ENCODE measurements at places on chromosomes 7 and 10.

- DNase-seq, result no peak
Measured at GRCh38 chr7:13628239-13629001, 361.0 kb downstream of the ETV1 start.

GRCh38 chr10:86553213-86553612, 31.6 kb upstream of the WAPL start:
- DNase-seq, result no peak

- DNase-seq, result no peak
Measured at GRCh38 chr10:129936923-129937300, 27.2 kb downstream of the EBF3 start.

DNA sequence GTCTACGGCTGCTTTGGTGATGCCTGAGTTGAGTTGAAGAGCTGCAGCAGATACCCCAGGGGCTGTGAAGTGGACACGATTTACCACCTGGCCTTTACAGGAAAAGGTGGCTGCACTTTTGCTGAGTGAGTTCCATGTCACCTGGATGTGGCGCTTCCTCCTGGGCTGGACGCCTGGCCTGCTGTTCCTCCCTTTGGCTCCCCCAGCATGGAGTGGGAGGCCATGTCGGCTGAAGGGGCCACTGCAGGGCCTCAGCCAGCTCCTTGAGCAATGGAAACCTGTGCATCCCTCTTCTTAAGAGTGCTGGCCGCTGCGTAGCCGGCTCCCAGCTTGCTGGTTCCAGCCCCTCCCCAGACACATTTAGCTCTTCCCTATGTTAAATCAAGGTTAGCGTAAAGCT, 221.0 kb downstream of the GLRX3 start:
- no peak for DNase-seq

GRCh38 chr7:66840316-66840715, 80.7 kb upstream of the TMEM248 start:
- no peak for DNase-seq

- DNase-seq, result no peak
Measured at GRCh38 chr7:105978035-105978434, 15.0 kb downstream of the CDHR3 start.

GRCh38 chr10:7906128-7906527, 87.8 kb downstream of the TAF3 start:
- DNase-seq, result no peak

DNA sequence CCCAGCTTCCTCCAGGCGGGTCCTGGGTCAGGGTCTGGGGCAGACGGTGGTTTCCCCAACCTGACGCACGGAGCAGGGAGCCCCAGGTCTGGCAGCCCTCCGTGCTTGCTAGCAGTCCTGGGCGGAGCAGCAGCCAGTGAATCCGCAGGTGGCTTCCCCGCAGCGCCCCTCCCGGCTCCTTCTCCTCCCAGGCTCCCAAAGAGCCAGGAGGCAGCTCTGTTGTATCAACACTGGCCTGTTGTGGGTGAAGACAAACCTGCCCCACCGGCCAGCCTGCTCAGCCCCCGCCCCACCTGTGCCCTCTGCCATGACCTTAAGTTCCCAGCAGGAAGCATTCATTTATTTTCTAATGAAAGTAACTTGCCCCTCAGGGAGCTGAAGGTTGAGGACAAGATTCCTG, 24.0 kb upstream of the TMEM213 start:
- DNase-seq, result no peak

DNA sequence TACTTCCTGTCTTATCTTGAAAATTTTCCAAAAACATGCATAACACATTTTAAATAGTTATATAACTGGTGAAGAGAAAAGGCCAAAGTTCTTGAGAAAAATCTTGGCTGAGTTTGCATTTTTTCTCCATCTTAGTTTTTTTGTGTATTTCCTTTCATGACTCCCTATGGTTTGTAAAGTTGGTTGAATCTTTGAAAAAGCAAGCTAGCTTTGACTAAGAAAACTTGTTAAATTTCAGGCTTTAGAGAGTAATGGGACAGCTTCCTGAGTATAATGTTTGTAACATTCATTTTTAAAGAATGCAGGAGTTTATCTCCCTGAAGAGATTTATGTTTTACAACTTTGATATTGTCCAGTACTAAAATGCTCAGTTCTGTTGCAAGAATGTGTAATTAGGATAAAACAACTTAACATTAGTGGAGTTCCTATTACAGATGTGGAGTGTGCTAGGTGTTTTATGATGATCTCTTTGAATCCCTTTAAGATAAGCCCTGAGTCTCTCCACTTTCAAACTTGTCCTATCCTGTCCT, 11.1 kb upstream of the HERPUD2 start:
- no peak for DNase-seq

DNA sequence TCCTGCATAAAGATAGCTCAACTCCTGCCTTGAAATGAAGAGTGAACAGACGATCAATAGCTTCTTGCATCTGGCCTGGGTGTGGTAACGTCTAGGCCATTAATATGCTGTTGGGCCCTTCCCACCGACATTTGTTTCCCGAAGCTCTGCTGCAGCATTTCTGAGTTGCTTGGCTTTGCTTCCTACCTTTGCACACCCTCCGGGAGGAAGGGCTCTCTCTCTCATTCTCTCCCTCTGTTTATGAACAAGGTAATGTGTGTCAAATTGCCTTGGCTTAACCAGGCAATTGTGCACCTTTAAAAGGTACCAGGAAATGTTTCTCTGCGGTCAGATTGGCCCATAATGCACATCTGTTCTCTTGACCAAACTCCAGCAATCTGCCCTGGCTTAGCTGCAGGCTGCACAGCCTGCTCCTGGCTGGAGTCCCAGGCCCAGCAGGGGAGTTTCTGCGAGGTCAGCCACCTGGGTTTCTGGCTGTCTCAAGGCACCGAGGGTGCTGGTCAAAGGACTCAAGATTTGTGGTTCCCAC, 223.7 kb downstream of the SNX10 start:
- DNase-seq, result no peak

GRCh38 chr7:108234971-108235450, 104.8 kb upstream of the LAMB4 start:
- no peak for DNase-seq

GRCh38 chr7:35716038-35716803, 21.3 kb upstream of the HERPUD2 start:
- DNase-seq, result no peak

DNA sequence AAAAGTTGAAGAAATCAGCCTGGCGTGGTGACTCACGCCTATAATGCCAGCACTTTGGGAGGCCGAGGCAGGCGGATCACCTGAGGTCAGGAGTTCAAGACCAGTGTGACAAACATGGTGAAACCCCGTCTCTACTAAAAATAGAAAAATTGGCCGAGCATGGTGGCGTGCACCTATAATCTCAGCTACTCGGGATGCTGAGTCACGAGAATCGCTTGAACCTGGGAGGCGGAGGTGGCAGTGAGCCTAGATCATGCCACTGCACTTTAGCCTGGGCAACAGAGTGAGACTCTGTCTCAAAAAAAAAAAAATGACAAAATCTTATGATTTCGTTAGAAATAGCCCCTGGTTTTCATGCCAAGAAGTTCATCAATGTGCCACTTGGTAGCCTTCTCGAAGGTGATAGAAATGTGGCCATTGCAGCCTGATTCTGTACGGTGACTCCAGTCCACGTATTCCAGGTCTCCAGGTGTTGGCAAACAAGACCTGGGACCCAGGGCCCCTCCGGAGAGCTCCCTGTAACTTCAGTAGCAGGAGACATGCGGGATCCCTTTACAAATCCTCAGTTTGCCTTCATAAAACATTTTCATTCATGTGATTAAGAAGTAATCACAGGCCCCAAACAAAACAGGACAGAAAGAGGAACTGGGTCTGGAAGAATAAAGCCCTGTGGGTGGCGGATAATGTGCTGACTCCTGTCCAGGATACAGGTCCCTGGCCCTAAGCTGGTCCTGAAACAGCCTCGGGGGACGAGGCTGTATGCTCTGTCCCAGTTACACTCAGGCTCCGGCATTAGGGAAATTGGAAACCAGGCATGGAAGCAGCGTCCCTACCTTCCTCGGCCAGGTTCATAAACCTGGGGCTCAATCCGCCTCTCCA, 207.3 kb upstream of the SH2B2 start:
- no peak for DNase-seq

DNA sequence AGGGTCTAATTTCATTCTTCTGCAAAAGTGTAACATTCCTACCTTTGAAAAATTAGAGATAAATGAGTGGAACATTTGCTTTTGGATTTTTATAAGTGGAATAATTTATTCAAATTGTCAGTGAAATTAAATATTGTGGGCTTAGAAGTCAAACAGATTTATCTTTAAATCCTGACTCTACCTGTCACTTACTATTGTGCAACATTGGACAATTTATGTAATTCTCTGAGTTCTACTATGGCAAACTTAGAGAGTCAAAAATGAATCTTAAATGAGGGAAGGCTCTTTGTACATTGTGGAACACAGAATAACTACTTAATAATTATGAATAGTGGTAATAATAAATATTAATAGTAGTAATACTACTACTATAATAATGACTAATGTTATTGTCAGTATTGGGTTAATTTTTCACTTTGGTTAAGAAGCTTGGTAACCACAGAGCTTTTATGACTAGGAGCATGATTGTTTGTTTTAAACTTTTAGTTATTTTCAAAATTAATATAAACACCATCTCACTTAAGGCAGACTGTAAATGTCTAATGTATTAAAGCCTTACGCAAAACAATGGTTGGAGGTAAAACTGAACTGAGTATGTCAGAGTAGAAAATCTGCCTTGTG, 70.0 kb downstream of the PRKG1 start:
- DNase-seq, result no peak

- DNase-seq, result no peak
Measured at GRCh38 chr10:96387601-96388000, 28.8 kb upstream of the OPALIN start.

DNA sequence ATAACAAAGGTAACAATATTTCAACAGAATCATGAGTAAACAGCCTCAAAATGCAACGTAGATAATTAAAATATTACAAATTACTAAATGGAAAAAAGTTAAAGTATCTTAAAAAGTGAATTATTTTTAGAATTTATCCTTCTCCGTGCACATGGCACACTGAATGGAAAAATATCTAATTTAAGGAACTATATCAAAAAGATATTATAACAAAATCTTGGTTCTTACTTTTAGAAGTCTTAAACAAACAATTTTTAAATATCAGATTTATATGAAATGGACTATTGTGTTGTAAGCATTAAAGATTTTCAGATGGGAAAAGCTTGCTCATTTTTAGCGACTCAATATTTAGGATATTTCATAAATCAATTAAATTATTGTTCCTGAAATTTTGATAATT, 72.0 kb downstream of the AGMO start:
- DNase-seq, result no peak

- no peak for DNase-seq
Measured at GRCh38 chr7:158979023-158979529, 122.7 kb downstream of the DYNC2I1 start.

GRCh38 chr7:20217193-20217948, at the start of gene MACC1:
Gene MACC1 (minus strand): TSS chr7:20217384. CDS start chr7:20161862, 55,522 bp downstream.
- DNase-seq, result no peak

DNA sequence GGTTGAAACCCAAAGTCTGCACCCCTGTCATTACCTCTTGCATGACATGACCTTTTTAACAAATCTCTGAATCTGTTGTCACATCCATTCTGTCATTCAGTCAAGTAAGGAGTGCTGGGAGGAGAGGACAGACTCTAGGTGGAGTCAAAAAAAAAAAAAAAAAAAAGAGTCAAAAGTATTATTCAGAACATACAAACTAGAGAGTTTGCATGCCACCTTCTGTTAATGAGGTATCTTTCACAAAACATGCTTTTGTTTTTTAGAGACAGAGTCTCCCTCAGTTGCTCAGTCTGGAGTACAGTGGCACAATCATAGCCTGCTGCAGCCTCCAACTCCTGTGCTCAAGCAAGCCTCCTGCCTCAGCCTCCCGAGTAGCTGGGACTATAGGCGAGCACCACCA, 81.6 kb upstream of the ARMC3 start:
- DNase-seq, result no peak

GRCh38 chr7:1695800-1696454, 25.9 kb downstream of the ELFN1 start:
- DNase-seq, result no peak

DNA sequence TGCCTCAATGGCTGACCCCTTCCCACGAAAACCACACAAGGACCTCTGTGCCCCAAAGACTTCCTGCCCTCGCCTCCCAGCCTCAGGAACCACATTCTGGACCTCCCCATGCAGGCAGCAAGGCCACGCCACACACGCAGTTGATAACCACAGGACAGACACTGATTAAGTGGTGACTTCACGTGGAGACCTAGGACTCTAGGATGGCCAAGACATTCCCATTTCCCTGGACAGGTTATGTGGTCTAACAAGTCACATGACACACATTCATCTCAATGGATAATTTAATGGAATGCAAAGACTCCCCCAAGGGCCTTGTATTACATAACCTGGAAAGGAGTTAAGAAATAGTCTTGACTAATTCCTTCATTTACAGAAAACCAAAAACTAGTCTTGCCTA, 110.2 kb downstream of the LARP4B start:
- DNase-seq, result no peak

DNA sequence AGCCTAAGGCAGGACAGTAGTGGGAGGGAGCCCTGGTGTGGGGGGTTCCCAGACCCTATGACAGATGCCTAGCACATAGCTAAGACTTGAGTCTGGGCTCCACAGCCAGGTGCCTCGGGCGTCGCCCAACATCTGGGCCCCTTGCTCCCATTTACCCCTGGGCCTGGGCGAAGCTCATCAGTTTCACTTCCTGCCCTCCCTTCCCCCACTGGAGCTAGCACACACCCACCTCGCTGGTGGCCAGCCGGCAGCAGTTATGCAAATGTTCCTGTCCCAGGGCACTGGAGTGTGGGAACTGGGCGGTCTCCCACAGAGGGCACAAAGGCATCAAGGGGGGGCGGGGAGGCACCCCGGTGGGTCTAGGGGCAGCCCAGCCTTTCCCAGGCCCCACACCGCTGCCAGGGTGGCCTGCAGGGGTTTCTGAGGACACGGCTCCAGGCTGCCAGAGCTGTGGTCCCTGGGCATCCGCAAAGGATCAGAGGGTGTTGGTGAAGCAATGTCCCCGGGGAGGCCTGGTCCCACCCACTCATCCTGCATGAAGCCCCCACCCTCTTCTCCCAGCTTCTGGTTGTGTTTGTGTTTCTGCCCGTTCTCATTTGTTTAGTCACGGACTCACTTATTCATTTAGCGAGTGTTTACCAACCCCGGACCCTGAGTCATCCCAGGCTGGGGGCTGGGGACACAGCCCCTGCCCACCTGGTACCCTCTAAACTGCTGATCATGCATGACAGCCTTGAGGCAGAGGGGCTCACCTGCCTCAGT, 20.4 kb downstream of the SH2B2 start:
- peak; percentile 49 for DNase-seq

DNA sequence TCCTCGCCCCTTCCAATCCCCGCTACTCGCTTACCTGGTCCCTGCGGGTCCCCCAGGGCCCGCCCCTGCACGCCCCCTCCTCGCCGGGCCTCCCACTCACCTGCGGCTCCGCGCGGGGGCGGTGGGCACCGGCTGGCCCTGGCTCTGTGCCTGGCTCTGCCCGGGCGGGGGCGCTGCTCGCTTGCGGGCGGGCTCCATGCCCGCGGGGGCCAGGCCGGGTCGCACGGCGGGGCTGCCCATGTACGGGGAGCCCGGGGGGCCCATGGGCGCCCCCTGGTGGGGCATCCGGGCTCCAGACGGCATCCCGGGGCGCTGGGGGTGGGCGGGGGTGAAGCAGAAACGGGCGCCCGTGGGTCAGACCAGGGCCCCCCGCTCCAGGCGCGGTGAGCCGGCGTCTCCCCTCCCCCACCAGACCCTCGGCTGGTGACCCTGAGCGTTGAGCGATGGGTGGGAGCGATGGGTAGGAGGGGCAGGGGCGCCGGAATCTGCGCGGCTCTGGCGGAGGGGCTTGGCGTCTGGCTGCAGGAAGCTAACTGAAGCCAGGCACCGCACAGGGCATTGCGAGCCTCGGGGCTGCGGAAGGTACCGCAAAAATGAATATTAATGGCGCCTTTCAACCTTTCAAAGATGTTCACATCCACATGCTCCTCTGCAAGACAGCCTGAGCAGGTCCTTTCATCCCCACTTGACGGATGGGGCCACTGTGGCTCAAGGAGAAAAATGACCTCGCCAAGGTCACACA, 3.0 kb downstream of the SMARCD3 start:
- DNase-seq, result peak; percentile 47

All from SHP77 (cell line).